GM12864 (cell line): ENCODE measurements at places on chromosomes 3 and 15.

GRCh38 chr3:32117320-32117719 is 10.9 kb downstream of the GPD1L start:
- DNase-seq = no peak

- no peak for DNase-seq
Observed at GRCh38 chr3:12471241-12471640, 13.0 kb upstream of the TSEN2 start.

DNA sequence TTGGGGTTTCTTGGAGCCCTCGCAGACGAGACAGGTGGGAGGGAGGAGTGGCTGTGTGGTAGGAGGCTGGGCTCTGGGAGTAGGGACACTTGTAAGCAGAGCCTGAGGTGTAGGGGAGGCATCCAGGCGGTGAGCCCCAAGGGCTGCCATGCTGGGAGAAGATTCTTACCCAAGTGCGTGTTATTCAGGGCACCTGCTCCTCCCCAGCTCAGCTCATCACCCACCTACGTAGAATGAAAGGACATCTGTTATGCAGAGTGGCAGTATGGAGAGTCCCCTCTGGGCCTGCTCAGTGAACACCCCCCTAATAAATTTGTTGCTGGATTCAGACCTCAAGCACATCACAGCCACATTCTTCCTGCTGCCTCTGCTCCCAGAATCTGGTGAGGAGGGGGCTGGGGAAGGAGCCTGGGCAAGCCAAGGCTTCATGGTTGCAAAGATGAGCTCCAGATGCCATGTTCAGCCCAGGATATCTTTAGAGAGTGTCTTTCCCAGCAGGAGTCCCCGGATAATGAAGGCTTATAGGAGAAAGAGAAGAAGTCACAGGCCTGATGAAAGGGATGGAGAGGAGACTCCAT is 261.8 kb downstream of the EPHB1 start:
- no peak for DNase-seq

DNA sequence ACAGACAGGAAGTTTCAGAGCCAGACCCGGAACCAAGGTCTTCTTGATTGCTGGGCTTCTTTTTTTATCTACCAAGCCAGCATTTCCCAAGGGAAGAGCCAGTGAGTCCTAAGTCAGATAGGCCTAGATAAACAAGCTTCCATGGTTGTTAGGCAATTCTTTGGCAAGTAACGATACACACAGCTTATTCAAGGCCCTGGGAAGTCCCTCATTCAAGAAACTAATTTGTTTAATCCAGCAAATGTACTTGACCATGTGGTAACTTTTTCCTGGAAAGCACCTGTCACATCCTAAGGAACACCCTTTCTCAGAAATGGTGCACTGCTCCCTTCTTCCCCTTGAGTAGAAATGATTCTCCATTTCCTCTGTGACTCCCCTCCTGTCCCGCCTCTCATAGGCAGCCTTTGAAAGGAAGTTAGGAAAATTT is 209.9 kb downstream of the ITPR1 start:
- no peak for DNase-seq

GRCh38 chr3:18046131-18046915 is 303.9 kb upstream of the TBC1D5 start:
- no peak for DNase-seq

DNA sequence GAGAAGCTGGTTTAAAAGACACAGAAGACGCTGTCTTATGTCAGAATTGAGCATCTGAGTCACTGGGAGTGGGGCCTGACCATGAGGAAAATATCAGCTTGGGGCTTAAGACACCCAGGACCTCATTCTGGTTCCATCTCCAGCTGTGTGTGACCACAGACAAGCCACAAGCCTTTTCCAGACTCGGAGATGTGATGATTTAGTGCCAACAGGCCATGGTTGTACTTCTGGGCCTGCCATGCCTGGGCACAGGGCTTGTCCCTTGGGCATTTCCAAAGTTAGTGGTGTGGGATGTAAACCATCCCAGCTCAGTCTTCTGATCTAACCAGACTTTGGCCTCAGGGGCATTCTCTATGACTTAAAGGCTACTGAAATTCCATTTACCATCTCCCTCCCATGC is 269.8 kb downstream of the RYR3 start:
- no peak for DNase-seq

GRCh38 chr15:54599386-54599785 is 597.4 kb downstream of the RSL24D1 start:
- DNase-seq = no peak

DNA sequence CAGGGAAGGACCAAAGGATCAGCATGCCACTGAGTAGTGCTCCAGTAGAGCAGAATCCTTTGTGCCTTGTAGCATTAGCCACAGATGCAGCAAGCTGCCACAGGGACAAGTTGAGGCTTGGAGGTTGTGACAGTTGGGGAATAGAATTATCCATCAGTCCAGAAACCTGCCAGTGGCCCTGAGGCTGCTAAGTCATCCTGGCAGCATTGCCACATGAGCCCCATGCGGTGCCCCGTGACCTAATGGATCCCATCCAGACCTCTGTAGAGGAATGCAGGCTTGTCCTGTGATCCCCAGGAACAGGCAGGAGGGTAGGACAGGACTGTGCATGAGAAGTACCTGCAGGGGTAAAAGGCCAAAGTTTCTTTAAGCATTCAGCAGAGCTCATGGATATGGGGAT is 51.7 kb downstream of the BOC start:
- no peak for DNase-seq

GRCh38 chr15:71228403-71228802 is 113.1 kb downstream of the THSD4 start:
- no peak for DNase-seq

- DNase-seq = no peak
Observed at GRCh38 chr3:74575857-74576256, 38.6 kb downstream of the CNTN3 start.

- DNase-seq = no peak
Observed at GRCh38 chr15:43100971-43101370, 4.9 kb downstream of the UBR1 start.

- DNase-seq = no peak
Observed at GRCh38 chr3:157127831-157128767, 31.8 kb downstream of the CCNL1 start.

DNA sequence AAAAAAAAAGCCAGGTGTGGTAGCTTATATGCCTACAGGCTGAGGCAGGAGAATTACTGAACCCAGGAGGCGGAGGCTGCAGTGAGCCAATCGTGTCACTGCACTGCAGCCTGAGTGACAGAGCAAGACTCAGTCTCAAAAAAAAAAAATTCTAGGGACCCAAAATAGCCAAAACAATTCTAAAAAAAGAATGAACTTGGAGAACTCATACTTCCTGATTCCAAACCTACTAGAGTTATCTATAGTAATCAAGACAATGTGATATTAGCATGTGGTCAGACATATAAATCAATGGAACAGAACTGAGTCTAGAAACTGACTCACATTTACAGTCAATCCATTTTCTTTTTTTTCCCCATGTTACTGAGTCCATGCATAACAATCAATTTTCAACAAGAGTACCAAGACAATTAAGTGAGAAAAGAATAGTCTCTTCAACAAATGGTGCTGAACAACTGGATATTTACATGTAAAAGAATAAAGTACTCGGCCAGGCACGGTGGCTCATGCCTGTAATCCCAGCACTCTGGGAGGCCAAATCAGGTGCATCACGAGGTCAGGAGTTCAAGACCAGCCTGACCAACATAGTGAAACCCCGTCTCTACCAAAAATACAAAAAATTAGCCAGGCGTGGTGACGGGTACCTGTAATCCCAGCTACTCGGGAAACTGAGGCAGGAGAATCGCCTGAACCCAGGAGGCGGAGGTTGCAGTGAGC is 11.9 kb downstream of the PRKAR2A start:
- no peak for DNase-seq

GRCh38 chr15:65223996-65224395 is 12.7 kb upstream of the CILP start:
- DNase-seq = no peak

- no peak for DNase-seq
Observed at GRCh38 chr3:5296362-5296761, 108.9 kb downstream of the EDEM1 start.

DNA sequence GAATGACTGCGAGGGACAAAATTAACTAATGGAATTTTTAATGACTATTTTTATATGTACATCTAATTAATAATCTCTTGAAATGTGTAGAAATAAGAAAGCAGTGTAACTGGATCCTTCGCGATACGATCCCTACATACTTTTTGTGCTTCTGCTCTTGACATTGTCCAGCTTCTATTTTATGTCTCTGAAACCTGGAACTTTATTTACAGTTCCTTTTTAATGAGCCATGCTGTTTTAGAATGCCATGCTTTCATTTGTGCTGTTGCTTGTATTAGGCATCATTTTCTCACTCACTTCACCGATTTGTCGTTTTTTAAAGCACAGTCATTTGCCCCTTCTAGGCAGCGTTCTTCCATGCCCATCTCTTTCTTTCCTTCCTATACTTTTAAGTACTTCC is 301.3 kb downstream of the EDEM1 start:
- no peak for DNase-seq

GRCh38 chr15:32656496-32656895 is 15.0 kb downstream of the SCG5 start:
- no peak for DNase-seq

GRCh38 chr3:64143409-64144130 is 81.7 kb downstream of the PRICKLE2 start:
- DNase-seq = no peak

- DNase-seq = no peak
Observed at GRCh38 chr15:51253366-51253765, 85.0 kb downstream of the CYP19A1 start.

DNA sequence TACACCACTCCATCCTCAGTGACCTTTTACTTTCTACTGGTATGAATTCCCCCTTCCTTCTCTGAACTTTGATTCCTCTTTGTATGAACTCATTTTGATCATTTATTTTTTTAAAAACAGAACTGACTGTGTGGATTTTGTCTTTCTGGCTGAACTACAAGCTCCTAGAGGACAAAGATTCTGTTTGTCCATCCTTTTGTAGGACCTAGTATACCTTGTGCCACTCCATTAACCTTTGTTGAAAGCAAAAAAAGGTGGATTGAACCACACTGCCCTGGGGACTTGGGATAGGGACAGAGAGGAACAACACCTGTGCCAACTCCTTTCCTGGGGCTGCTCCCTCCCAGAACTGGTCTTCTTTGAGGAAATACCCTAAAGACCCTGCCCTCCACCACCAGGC is 23.6 kb downstream of the FSTL1 start:
- DNase-seq = no peak

GRCh38 chr3:52233968-52234367 is 5.0 kb downstream of the TWF2 start:
- no peak for DNase-seq

GRCh38 chr3:108181172-108181571 is 41.1 kb downstream of the IFT57 start:
- no peak for DNase-seq

GRCh38 chr3:112649478-112649735 is 8.5 kb upstream of the CCDC80 start:
- no peak for DNase-seq

GRCh38 chr15:29440541-29440940 is 170.9 kb upstream of the NSMCE3 start:
- no peak for DNase-seq

- no peak for DNase-seq
Observed at GRCh38 chr3:53803124-53803815, 42.9 kb downstream of the CHDH start.

DNA sequence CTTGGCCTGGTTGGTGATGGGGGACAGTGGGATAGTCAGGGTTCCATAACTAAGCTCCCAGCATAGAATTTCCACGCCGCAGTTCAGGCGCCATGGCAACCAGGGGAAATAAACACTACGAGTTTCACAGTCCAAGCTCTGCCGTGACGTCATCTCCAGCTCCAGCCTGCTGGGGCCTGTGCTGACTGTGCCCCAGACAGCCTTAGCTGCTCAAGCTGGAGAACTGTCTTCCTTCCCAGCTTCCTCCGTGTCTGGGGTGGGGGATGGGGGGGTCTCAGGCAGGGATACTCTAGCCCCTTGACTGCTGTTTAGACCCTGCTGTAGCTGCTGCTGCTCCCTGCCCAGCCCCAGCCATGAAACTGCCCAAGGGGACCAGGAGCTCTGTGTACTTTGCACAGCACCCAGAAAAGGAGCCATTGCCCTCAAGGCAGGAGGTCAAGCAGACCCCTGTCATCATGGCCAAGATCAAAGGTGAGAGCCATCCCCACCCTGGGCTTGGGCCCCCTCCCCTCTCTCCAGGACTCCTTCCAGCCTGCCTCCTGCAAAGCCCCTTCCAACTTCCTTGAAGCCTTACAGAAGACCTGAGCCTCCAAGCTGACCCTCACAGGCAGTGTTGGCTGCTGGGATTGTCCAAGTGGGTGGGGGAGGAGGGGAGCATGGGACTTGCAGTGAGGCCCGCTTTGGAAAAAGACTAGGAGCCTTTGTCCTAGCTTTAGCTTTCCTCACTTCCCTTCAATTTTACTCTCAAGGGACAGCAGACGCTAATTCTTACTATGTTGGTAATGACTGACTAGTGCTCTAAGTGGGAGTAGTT is 11.4 kb upstream of the CSPG4 start:
- no peak for DNase-seq

- no peak for DNase-seq
Observed at GRCh38 chr3:73475175-73475574, 149.6 kb downstream of the PDZRN3 start.

DNA sequence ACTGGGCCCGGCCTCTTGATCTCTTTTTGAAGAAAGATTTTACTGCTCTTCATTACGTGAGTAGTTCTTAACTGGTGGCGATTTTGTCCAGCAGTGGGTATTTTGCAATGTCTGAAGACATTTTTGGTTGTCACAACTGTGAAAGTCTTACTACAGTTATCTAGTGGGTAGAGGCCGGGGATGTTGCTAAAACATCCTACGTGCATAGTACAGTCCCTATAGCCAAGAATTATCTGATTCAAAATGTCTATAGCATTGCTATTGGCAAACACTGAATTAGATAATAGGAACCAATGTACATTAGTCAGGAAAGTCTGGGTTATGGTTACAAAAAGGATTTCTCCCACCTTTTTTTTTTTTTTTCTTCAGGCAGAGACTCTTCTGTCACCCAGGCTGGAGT is 38.1 kb downstream of the FOXL2 start:
- DNase-seq = no peak

DNA sequence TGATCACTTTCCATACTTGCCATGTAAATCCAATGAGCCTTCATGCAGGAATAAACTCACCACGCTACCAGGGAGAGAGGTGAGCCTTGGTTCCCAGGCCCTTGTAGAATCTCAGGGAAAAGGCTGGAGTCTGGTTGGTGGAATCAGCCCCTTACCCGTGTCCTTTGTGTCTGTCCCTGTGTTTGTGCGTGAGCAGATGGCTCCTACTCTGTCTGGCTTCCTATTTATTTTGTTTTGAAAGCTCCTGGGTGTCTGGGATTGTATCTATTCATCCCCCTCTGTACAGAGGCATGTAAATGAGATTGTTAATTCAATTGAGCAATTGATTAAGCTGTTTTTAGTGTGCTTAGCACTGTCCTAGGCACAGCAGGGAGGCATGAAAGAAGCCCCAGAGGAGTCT is 278.1 kb downstream of the THSD4 start:
- no peak for DNase-seq

GRCh38 chr15:85504749-85505676 is 124.6 kb downstream of the AKAP13 start:
- DNase-seq = peak; percentile 45

DNA sequence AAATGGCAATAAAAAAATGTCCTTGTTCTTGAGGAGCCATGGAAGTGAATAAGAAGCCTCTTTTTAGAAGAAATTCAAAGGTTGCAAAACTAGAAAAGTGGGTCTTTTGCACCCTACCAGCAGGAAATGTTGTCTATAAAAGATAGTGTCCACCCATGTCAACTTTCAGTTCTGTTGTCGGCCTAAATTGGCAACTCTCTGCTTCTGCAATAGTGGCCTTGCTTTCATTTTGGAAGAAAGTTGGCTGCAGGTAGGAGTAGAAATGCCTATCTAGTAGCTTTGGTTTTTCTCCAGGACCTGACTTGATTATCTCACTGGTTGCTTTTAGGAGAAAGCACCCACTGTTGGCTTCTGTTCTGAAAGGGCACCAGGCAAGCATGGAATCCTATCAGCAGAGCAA is 85.4 kb downstream of the TMEM108 start:
- DNase-seq = no peak
